ENCODE measurements at places on chromosomes 1 and 21.

- no peak for DNase-seq
Measured at GRCh38 chr21:23218667-23219066, 2220.5 kb downstream of the NCAM2 start.

- DNase-seq = no peak
Measured at GRCh38 chr1:231913493-231913892, 286.9 kb downstream of the DISC1 start.

GRCh38 chr1:40267767-40268187 is 9.7 kb downstream of the ZMPSTE24 start:
- DNase-seq = no peak

GRCh38 chr1:155022927-155023236 is 10.7 kb downstream of the DCST2 start:
- DNase-seq = no peak
